ENCODE measurements at places on chromosomes 13 and 19.

- no peak for DNase-seq
These were observed 254.8 kb downstream of the LHFPL6 start for GRCh38 chr13:39347926-39348901.

GRCh38 chr13:100484702-100485101, 103.9 kb downstream of the GGACT start:
- peak; percentile 29 for DNase-seq

GRCh38 chr19:23410155-23410554, 14.9 kb upstream of the ZNF91 start:
- no peak for DNase-seq

DNA sequence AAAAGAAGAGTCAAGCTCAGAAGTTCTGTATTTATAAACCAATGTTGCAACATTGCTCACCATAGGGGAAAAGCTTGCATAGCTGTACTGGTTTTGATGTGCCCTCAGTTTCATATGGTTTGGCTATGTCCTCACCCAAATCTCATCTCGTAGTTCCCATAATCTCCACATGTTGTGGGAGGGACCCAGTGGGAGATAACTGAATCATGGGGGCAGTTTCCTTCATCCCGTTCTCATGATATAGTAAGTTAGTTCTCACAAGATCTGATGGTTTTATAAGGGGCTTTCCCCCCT, 73.9 kb downstream of the TNFRSF19 start:
- DNase-seq, result no peak

GRCh38 chr13:54614726-54615125, 1586.1 kb downstream of the OLFM4 start:
- no peak for DNase-seq

DNA sequence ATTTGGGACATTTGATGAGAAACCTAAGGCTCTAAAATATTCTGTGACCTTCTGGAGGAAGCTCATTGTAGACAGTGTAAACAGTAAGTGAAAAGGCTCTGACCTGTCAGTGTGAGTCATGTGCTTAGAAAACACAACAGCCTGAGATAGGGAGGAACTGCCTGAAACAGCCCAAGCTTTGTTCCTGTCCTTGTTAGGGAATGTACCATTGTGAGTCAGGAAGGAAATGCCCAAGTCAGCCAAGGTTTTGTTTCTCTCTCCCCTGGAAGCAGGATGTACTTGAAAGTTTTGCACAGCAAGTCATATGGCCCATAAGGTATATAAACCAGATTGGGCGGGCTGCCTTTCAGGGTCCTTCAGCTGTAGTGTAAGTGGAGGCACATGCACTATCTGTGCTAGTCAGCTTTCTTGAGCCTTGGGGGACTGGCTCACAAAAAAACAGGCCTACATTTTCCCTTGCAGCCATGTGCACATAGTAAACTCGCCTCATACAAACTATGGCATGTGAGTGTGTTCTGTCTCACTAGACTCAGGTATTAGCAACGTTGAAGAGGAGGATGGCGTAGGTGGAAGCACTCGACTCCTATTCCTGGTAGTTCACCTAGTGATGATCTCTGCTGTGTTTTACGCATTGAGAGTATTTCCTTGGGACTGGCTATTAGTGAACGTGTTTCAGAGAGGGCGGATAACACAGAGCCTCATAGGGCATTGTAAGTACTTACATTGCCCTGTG, 141.2 kb upstream of the KLHL1 start:
- peak; percentile 63 for DNase-seq

- no peak for DNase-seq
These were observed 2304.9 kb downstream of the PCDH9 start for GRCh38 chr13:64925284-64925683.

DNA sequence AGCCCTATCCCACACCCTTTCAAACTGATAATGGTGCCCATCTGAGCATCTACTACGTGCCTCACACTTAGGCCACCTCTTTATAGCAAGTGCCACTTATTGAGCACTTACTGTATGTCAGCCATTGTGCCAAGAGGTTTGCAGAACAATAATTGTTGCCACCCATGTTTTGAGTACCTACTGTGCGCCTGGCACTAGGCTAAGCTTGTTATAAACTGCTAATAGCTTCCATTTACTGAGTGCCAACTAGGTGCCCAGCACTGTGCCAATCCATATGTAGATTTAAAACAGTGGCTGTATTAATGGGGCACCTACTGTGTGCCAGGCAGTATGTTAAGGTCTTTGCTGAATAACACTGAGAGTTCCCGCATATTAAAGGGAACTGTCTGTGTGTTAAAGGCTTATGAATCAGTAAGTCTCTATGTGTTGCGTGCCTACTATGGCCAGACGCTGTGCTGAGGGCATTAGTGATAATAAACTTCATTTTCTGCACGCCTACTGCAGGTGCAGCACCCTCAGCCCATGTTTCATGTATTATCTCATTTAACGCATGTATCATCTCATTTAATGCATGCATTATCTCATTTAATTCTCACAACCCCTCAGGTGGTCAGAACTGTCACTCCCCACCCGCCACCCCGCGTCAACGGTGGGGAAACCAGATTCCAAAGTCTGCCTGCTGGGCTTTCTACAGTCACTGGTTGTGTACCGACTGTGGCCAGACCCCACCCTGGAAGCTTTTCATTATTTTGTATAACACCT, 105.0 kb downstream of the PTPRS start:
- DNase-seq, result no peak

DNA sequence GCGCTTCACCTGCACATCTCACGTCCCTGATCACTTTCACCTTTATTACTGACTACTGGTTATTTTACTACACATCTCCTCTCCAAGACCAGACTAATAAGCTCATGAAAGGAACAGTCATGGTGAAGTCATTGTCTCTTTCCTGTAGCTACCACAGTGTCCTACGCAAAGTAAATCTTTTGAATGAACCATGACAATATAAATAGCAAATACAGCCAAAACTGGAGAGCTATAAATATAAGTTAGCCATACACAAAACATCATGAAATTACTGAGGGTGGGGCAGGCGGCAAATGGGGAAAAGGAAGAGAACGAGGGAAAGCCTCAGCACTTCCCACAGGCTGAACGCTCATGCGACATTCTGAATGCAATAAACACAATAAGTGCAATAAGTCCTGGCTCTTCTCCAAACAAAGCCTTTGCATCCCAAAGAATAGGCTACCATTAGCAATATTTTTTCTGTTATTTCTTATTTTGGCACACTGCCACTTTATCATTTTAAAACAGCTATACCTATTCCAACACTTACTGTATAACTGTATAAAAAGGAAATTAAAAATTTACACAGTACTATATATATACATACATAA, 62.5 kb downstream of the TUBGCP3 start:
- no peak for DNase-seq

GRCh38 chr13:111659842-111660241, 339.4 kb downstream of the TEX29 start:
- DNase-seq, result no peak

- no peak for DNase-seq
These were observed 158.6 kb upstream of the SOX1 start for GRCh38 chr13:111908361-111908760.

DNA sequence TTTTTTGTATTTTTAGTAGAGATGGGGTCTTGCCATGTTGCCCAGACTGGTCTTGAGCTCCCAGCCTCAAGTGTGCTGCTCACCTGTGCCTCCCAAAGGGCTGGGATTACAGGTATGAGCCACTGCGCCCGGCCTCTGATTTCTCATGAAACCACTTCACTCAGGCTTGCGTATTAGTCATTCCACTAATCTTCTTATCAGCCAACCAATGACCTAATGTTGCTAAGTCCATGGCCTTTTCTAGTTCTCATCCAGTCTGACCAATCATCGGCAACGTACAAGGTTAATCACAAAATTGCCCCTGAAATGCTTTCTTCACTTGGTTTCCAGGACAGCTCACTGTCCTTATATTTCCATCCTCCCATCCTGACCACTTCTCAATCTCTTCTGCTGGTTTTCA, 605.3 kb upstream of the SLC10A2 start:
- DNase-seq, result no peak

DNA sequence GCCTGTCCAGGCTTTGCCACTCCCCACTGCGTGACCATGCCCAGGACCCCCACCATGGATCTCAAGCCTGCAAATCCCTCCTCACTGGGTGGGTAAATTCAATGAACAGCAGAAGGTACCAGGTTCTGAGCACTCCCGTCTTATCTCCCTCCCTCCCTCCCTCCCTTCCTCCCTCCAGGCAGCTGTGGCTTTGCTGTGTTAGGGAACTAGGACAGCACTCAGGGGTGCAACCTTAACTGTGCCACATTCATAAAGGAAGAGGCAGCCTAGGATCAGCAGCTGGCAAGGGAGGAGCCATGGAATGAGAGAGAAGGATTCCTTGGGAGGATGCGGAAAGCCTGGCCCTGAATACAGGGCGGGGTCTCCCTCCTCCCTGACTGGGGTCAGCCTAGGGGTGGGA, 5.6 kb downstream of the CEACAM4 start:
- no peak for DNase-seq

DNA sequence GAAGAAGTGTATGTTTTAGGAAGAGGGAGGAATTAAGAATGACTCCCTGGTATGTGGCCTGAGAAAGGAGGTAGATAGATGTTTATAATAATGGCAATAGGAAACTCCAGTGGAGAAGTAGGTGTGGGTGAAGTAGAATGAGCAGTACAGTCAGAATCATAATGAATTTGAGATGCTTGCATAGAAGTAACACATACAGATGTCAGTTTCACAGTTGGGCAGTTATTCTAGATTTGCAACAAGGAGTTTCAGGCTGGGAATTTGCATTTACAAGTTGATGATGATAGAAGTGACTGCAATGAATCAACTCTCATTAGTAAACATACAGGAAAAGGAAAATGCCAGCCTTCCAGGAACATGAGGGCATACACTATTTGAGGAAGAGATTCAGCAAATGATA, 149.0 kb downstream of the SLITRK1 start:
- DNase-seq, result no peak

DNA sequence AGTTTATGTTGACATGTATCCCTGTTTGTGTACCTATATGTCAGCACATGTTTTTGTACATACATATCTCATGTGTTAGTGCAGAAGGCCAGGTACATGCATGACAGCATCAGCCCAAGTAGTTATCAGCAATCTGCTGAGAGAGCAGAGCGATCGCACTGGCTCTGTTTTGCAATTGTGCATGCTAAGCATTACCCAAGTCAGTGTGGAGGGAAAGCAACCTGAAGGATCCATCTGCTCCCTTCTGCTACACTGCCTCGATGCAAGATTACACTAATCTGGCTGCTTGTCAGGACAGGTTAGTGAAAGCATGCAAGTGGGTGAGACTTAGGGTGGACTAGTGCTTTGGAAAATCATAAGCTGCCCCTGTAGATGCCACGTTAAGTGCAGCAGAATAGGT, 211.8 kb downstream of the PCCA start:
- DNase-seq, result no peak

DNA sequence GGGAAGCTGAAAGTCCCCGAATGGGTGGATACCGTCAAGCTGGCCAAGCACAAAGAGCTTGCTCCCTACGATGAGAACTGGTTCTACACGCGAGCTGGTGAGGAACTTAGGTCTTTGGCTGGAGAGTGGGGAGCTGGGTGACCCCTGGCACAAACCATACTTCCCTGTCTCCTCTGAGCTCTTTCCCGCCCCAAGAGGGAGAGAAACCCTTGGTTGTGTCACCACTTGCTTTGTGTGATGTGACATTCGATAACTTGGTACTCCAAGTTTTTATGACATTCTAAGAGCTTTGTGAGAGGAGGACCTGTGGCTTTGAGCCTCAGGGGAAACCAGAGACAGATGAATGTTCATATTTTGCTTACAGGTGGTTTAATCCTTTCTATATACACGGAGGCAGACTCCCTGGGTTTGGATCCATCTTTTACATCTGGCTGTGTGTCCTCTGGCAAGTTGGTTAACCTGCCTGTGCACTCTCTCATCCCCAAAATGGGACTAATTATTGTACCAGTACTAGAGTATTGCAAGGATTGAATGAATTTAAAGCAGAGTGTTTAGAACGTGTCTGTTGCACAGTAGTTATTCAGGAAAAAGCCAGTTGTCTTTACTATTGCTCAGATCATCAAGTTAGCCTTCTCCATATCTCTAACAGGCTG, 1.2 kb downstream of the RPS19 start:
- peak; percentile 45 for DNase-seq

GRCh38 chr19:45767881-45768654, 984 bp downstream of the SIX5 start:
- DNase-seq, result peak; percentile 85

DNA sequence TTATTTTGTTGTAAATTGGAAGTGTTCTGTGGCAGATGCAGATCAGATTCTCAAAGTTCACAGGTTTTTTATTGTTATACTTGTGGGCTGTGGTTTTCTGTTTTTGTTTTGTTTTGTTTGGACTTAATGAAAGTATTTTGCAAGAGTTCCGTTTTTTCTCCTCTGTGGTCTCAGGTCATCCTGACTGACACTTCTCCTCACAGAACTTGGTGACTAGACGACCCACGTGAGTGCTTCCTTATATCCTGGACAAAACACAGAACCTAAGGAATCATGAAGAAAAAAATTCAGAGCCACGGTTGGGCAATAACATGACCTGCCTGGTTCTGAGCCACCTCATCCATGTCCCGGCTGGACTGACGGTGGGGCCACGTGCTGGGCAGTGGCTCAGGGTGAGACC, 2.5 kb upstream of the RFPL4AL1 start:
- DNase-seq, result no peak

- DNase-seq, result no peak
These were observed 148.0 kb upstream of the HTR2A start for GRCh38 chr13:47044842-47045241.

GRCh38 chr19:1125601-1126467, 22.0 kb downstream of the GPX4 start:
- no peak for DNase-seq

DNA sequence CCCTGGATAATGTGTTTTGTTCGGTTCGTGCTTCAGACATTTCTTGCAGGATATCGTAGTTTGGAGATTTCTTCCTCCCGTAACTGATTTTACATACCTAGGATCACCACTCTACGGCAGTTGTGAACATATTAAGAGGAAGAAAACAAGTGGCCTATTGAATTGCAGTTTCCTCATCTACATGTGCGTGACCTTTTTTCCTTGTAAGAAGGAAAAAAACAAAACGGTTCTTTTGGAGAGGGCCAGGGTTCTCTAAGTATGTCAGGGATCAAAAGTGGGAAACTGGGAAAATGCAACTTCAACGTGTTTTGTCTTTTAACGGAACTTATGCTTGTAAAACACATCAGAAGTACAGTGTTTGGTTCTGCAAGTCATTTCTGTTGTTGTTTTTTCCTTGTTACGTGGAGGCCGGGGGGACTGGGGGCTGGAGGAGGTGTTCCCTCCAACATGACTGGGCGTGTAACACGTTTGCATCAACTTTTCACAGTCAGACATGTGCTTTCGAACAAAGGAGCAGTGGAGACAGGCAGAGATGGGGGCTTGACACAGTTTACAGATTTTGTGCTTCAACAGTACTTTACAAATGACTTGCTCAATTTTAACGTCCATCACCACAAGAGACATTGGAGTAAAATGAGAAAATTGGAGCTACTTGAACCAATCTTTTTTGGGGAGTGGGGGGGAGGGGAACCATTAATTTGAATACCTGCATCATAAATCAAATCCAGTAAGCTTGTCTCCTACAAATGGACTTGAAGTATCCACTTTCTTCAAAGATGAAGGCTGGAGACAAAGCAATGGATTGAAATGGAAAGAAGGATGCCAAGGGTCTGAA, 3.8 kb downstream of the ZC3H4 start:
- peak; percentile 83 for DNase-seq

GRCh38 chr13:19664481-19665230, 31.2 kb downstream of the MPHOSPH8 start:
- DNase-seq, result no peak
